HL-60 (cell line): ENCODE measurements at places on chromosomes 13 and 19.

DNA sequence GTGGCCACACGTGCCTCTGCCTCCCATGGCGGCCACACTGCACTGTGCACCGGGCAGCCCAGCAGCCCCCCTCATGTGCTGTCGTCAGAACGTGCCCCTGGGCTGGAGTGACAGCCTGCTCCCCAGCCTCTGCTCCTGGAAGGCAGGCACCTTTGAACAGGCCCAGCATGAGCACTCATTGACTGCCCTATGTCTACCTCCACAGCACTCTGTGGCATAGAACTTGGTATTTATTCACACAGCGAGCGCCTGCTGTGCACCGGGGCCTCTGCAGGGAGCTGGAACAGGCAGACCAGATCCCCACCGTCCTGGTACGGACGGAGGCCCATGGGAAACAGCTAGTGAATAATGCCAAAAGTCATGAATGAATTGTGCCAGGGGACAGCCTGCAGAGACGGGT lies 53.7 kb downstream of the DPF1 start:
- no peak for DNase-seq

GRCh38 chr13:95035311-95036109 lies 265.7 kb downstream of the ABCC4 start:
- no peak for DNase-seq

- no peak for DNase-seq
Observed at GRCh38 chr19:11984986-11985385, 20.1 kb downstream of the ZNF763 start.

GRCh38 chr13:44040818-44041100 lies 161.1 kb downstream of the LACC1 start:
- no peak for DNase-seq

- no peak for DNase-seq
Observed at GRCh38 chr13:106594980-106595379, 27.0 kb upstream of the ARGLU1 start.

DNA sequence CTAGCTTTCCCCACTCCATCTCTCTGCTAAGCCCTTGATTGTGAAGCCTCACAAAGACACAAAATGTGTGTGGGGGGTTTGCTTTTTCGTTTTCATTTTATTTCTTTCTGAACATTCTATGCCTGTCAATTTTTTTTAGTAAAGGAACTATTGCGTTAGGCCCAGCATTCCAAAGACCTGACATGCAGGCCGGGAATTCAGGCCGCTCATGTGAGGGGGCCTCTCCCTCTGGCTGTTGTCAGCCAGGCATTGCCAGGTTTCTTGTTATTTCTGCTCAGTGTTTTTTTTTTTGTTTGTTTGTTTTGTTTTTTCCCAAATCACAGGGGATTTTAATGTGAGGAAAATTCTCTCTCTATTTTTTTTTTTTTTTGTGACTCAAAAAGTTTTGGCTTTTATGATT lies 10.3 kb upstream of the MEDAG start:
- DNase-seq, result no peak

DNA sequence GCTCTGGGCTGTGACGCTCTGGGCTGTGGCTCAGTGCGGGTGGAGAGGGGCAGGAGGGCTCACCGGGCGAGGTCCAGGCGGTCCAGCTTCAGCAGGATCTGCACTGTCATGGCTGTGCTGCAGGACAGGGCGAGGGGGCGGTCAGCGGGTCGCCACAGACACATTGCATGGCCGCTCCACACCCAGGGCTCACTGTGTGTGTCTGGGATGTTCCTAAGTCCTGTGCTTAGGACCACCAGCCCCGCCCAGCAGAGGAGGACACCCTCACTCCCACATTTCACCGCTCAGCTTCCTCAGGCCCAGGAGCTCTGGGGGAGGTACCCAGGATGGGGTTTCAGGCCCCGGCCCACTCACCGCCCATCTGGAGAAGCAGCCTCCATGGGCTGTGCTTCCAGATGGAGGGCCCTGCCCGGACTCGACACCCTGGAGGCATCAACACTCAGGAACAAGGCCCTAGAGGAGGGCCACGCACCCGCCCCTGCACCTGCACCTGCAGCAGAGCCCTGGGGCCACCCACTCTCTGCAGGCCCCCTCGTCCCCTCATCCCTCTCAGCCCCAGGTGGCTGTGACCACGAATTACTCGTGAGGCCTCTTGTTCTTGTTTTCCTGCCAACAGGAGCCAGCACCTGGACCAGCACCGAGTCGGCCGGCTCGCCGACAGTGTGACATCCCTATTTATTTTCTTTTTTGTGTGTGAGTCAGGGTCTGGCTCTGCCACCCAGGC lies 9.7 kb upstream of the CERS1 start:
- DNase-seq, result no peak

- no peak for DNase-seq
Observed at GRCh38 chr19:15149737-15150136, 42.5 kb downstream of the SYDE1 start.

GRCh38 chr13:51733374-51734298 lies 70.3 kb downstream of the DHRS12 start:
- no peak for DNase-seq

- no peak for DNase-seq
Observed at GRCh38 chr13:39682310-39682709, 26.8 kb downstream of the COG6 start.

GRCh38 chr13:41981951-41982715 lies 21.2 kb upstream of the VWA8 start:
- no peak for DNase-seq

- DNase-seq, result no peak
Observed at GRCh38 chr13:101661839-101662238, 209.4 kb downstream of the ITGBL1 start.

GRCh38 chr13:106033659-106034058 lies 501.8 kb downstream of the EFNB2 start:
- no peak for DNase-seq

GRCh38 chr13:80841414-80841813 lies 500.5 kb upstream of the SPRY2 start:
- no peak for DNase-seq

DNA sequence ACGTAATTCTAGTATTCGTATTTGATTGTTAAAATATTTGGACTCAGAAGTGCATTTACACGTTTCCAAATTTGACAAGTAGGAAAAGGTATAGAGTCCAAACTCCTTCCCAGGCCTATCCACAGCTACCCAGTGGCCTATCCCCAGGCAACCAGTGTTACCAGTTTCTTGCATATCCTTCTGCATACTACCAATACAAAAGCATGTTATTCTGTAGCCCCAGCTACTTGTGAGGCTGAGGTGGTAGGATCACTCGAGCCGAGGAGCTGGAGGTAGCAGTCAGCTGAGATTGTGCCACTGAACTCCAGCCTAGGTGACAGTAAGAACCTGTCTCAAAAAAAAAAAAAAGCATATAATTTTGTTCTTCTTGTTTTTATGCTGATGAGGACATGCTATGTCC lies 67.1 kb downstream of the LRCH1 start:
- DNase-seq, result no peak

DNA sequence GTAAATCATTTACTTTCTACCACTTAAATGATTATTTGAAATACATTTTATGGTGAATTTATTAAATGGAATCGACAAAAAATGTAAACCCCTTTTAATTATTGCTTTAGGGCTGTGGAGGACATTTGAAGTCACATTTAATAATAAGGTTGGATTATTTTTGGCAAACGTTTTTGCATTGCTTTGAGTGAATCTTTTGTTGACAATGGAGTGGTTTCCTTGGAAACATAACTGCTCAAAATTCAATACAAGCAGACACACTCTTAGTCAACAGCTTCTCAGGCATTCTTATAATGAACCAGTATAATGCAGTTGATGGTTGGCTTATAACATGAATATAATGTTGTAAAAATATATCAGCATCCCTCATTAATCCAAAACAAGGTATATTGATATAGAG lies 104.7 kb downstream of the DCLK1 start:
- DNase-seq, result no peak

DNA sequence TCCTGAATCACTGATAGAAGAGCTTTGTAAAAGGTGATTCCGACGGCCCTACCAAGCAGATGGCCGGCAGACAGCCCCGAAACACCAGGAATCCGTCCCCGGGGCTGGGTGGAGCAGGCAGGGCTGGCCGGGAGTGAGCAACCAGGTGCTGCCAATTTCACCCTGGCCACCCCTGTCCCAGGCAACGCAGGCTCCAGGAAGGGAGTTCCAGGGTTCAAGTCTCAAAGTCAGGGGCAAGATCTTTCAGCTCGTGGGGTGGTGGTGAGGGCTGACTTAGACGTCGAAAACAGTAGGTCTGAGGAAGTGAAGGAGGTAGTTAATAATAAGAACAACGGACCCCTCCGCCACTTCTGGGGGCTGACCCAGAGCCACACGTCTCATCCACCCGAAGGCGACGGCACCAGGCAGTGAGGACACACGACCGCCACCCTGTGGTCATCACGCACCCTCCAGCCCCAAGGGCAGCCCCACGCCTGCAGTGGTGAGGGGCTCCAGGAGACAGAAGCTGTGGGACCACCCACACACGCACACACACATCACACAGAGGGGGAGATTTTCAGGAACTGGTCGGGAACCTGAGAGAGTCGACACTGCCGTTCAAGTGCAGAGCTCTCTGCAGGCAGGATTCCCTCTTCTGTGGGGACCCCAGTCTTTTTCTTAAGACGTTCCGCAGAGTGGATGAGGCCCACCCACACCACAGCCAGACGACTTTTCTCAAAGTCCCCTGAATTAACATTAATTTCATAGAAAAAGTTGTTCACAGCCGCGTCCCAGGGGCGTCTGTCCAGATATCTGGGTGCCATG lies 67.2 kb downstream of the SPACA7 start:
- no peak for DNase-seq
